ENCODE measurements at places on chromosomes 16 and 17.
A peak's percentile ranks its signal among the peaks of the same experiment; 100 is the strongest.

- DNase-seq, result no peak
Measured at GRCh38 chr17:34615326-34615725, 35.9 kb downstream of the TMEM132E start.

GRCh38 chr16:17359788-17360390, 110.9 kb downstream of the XYLT1 start:
- DNase-seq, result peak; percentile 65

GRCh38 chr17:6461792-6462524, 17.7 kb downstream of the PIMREG start:
- no peak for DNase-seq

- DNase-seq, result no peak
Measured at GRCh38 chr17:1643293-1643998, 2.1 kb downstream of the SCARF1 start.

DNA sequence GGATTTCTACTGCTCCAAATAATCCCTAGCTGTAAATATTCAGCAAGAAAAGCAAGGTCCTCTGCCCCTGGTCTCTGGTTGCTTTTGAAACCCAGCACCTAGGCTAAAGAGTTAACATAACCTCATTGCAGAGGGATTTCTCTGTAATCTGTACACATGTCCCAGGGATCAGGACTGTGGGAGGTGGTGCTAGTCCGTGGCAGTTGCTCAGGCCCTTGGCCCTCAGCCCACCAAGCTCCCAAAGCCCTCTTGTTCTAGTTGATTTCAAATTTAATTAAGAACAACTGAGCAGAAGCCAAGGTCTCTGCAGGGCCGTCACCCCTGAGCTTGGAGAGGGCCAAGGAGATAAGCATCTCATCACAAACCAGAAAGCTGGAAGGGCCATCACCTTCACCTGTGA, 181.1 kb downstream of the SOX9 start:
- no peak for DNase-seq

Measured in LHCN-M2 (cell line).